Epithelial cell of proximal tubule (primary cell): ENCODE measurements at places on chromosomes 1 and 21. TPM values are rescaled to one million over a fixed set of nuclear protein-coding genes. Genes with fewer than 3 reads are reported as not detected.

- DNase-seq: no peak
Observed at GRCh38 chr1:10591010-10591409, 116.3 kb downstream of the PEX14 start.

The COL24A1 gene
- 0.06 and 0.07 TPM in 2 replicates for total RNA-seq

The GABRD gene
- total RNA-seq: not detected in 2 replicates

The TMEM35B gene
- 20.1 and 28.8 TPM in 2 replicates for total RNA-seq

GRCh38 chr1:243850452-243851256 is 611 bp upstream of the AKT3 start:
- no peak for DNase-seq

DNA sequence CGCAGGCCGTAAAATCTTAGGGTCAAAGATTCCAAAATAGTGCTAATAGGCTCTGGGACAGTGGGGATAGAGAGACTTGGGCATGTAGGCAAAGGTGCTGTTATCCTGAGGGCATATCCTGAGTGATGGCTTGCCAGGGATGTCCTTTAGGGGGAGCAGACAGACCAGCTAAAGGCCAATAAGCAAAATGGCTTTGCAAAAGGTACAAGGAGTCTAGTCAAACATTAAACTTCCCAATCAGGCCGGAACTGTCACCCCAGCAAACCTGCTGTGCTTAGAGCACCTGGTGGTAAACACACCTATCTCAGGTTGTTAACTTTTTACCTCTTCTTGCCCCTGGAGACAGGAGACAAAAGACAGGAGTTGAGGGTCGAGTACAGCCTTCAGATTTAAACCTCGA is 49.1 kb downstream of the TRABD2B start:
- DNase-seq: no peak

The CD34 gene
- under 0.01 TPM in 1 of 2 replicates, not detected in the other for total RNA-seq

DNA sequence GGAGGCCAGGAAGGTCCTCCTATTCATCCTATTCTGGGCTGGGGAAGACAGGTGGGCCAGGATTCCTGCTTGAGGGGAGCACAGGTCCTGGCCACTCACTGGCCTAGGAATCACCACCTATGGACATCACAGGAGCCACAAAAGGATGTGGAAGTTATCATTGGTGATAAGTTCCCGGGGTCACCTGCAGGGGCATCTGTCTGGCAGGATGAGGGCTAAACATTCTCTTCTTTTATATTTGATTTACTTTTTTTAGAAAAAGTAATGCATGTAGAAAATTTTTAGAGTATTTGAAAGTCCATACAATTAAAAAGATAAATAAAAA is 33.2 kb upstream of the KIAA0040 start:
- no peak for DNase-seq

DNA sequence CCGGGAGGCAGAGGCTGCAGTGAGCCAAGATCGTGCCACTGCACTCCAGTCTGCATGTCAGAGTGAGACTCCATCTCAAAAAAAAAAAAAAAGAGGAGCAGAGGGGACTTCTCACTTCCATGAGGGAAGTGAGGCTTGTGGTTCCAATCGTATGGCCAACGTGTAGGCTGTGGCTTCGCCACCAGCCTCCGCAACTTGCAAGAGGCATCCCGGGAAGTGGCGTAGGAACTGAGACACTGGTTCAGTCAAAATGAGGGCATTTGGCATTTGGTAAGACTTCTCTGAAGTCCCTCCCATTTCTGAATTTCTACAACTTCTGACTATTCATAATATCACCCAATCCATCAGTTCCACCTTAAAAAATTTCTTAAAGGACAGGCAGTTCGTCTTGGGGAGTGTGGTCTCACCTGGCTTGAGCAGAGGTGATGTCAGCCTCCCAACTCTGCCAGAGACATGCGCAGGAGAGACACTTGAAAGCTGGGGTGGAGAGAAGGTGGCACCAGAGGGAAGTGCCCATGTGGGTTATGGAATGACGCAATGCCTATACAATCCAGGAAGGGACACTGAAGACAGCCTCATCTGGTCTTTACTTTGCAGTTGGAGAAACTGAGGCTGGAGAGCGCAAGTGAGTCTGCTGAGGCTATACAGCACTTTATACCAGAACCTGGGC is 17.2 kb downstream of the KAZN start:
- DNase-seq: no peak

GRCh38 chr1:215595231-215595630 is 28.1 kb downstream of the KCTD3 start:
- DNase-seq: no peak

GRCh38 chr1:65762081-65762862 is 30.4 kb upstream of the PDE4B start:
- DNase-seq: no peak

DNA sequence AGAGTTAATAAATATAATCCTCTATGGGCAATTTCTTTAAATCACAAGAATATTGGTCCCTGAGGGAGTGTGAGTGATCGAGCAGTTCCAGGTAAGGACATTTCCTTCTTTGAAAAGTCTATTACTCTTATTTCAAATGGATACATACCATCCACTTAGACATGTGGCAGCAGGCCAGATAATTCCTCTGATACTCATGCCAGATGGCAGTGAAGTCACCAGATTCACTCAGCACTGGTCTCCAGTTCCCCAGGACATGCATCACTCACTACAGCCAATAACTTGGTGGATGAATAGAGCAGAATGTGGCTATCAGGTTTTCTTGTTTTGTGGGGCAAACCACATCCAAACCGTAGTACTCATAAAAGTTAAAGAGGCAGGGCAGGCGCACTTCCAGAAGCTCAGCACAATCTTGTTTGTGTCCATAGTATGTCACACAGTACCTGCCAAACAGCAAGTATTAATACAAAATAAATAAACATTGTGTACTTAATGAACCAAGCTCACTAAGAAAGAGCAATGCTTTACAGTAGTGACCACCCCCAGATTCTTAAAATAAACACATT is 74.2 kb upstream of the CD53 start:
- no peak for DNase-seq

The TDRD5 gene
- 0.06 and 0.43 TPM in 2 replicates for total RNA-seq

- no peak for DNase-seq
Observed at GRCh38 chr1:219480011-219480410, 132.9 kb downstream of the ZC3H11B start.

The SRGAP2B gene
- 20.7 and 40.8 TPM in 2 replicates for total RNA-seq

GRCh38 chr1:6391951-6392808 is 1.4 kb downstream of the ACOT7 start:
- no peak for DNase-seq

GRCh38 chr1:170714163-170714562 is 50.2 kb downstream of the PRRX1 start:
- DNase-seq: no peak
